ENCODE measurements at places on chromosomes 2 and 18. TPM values are rescaled to one million over a fixed set of nuclear protein-coding genes. Genes with fewer than 3 reads are reported as not detected.

Gene ST6GAL2
- 0.95 TPM for total RNA-seq

Gene TMEM247
- total RNA-seq = not detected

Gene CAPN14
- total RNA-seq = 0.21 TPM

Gene ARHGAP25
- total RNA-seq = 17.1 TPM

Gene PKDCC
- 131 TPM for total RNA-seq

Gene REG3A
- not detected for total RNA-seq

Gene SEMA4F
- total RNA-seq = 9.6 TPM

Gene MEP1B
- not detected for total RNA-seq

All from lung (tissue), 17 donors.